Activated CD4-positive, alpha-beta T cell treated with anti-CD3 and anti-CD28 coated beads for 36 hours (primary cell): ENCODE measurements at places on chromosomes 13 and 19.

DNA sequence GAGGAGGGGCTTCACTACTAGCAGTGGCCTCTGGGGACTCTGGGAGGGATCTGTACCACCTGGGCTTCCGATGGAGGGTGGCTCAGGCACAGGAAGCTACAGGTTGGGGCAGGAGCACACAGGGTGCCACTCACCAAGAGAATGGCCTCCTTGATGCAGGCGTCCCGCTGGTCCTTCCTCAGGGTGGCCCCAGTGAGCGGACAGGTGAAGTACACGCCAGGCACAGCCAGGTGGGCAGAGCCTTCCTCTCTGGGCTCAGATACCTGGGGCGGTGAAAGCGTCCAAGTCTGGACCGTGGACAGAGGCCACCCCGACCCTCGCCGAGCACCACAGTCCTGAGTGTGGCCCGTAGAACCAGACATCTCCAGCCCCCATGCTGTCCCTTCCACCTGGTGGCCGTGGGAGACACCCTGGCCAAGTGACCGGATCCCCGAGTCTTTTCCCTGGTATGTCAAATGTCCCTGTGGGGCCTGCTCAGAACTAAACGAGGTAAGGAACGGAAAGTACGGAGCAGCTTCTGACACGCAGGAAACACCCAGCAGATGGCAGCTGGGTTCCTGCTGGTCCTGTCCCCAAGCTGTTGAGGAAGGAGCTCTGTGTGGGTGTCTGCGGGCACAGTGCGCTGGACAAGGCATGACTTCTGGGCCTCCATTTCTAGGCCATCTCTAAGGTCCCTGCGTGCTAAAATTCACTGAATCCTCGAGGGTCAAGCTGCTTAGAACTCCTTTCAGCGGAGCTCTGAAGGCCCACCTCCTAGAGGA, 5.2 kb downstream of the UBXN6 start:
- peaks cover 15% of the 10 kb centered on the region for H3K4me1 ChIP-seq
- no peak for DNase-seq
- H3K4me3 ChIP-seq: no peak overlapping the region
- peaks cover 20% of the 10 kb centered on the region for H3K36me3 ChIP-seq
- no peak overlapping the region for H3K27ac ChIP-seq

- DNase-seq: peak; percentile 41
- peaks cover 7% of the 10 kb centered on the region for H3K27me3 ChIP-seq
- no peaks in the 10 kb centered on the region for H3K36me3 ChIP-seq
- H3K4me1 ChIP-seq: peaks cover 30% of the 10 kb centered on the region
- peak overlapping the region; percentile 4 for H3K4me3 ChIP-seq
These were observed 884 bp upstream of the CBY2 start for GRCh38 chr13:45700971-45701900.

DNA sequence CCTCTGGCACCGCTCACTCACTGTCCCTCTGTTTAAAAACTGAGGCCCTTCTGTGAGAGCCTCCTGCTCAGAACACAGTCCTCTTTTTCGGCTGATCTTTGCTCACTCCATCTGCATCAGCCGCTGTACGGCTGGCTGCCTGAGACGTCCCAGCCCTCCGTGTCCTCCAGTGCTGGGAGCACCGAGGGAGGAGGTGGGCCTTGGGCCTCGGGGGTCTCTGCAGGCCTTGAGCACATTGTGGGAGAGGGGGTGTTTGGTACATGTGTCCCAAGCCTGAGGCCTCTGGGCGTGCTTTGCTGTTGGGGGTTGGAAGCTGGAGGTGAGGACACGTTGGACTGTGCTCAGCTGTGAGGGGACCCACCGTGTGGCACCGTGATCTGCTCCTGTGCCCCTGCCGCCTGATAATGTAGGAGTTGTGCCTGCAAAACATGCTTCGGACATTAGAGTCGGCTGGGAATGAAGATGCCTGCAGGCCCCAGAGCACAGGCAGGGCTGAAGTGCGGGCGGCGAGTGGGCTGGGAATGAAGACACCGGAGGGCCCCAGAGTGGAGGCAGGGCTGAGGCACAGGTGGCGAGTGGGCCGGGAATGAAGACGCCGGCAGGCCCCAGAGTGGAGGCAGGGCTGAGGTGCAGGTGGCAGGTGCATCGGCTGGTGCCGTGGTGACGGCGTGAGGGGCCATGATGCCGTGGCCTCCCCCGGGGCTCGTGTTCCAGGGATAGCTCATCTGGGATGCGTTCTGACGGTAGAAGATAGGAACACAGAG, 30.6 kb downstream of the MCF2L start:
- DNase-seq: no peak
- peaks cover 7% of the 10 kb centered on the region for H3K4me1 ChIP-seq
- H3K4me3 ChIP-seq: no peak overlapping the region
- no peaks in the 10 kb centered on the region for H3K27me3 ChIP-seq

- peaks cover 1% of the 10 kb centered on the region for H3K4me1 ChIP-seq
- no peak for DNase-seq
- no peak overlapping the region for H3K4me3 ChIP-seq
- H3K27me3 ChIP-seq: no peaks in the 10 kb centered on the region
These were observed 6.0 kb upstream of the ZNF765 start for GRCh38 chr19:53388904-53389303.

GRCh38 chr19:49468746-49469447, 5.1 kb upstream of the FLT3LG start:
- H3K36me3 ChIP-seq: peaks cover 7% of the 10 kb centered on the region
- H3K27me3 ChIP-seq: no peaks in the 10 kb centered on the region
- H3K27ac ChIP-seq: peak overlapping the region; percentile 98
- H3K4me1 ChIP-seq: peaks cover 49% of the 10 kb centered on the region
- DNase-seq: peak; percentile 88

- H3K36me3 ChIP-seq: peaks cover 37% of the 10 kb centered on the region
- no peaks in the 10 kb centered on the region for H3K27me3 ChIP-seq
- H3K27ac ChIP-seq: peak overlapping the region; percentile 63
- H3K4me3 ChIP-seq: no peak overlapping the region
- DNase-seq: no peak
These were observed 32.8 kb downstream of the TMED1 start for GRCh38 chr19:10803252-10803651.

GRCh38 chr19:3302755-3303154, 63.6 kb upstream of the NFIC start:
- peaks cover 4% of the 10 kb centered on the region for H3K27me3 ChIP-seq
- DNase-seq: peak; percentile 44
- H3K27ac ChIP-seq: no peak overlapping the region
- no peak overlapping the region for H3K4me3 ChIP-seq
- H3K36me3 ChIP-seq: no peaks in the 10 kb centered on the region
- H3K4me1 ChIP-seq: no peaks in the 10 kb centered on the region

GRCh38 chr19:2478278-2478755, 2.4 kb downstream of the GADD45B start:
- peak; percentile 81 for DNase-seq
- peaks cover 22% of the 10 kb centered on the region for H3K4me1 ChIP-seq
- H3K4me3 ChIP-seq: peak overlapping the region; percentile 94
- peaks cover 27% of the 10 kb centered on the region for H3K36me3 ChIP-seq
- H3K27ac ChIP-seq: peak overlapping the region; percentile 72

GRCh38 chr13:69704311-69704710, 403.3 kb upstream of the ATXN8OS start:
- H3K27me3 ChIP-seq: no peaks in the 10 kb centered on the region
- H3K4me3 ChIP-seq: no peak overlapping the region
- H3K27ac ChIP-seq: no peak overlapping the region
- H3K4me1 ChIP-seq: no peaks in the 10 kb centered on the region
- no peak for DNase-seq
- H3K36me3 ChIP-seq: no peaks in the 10 kb centered on the region

DNA sequence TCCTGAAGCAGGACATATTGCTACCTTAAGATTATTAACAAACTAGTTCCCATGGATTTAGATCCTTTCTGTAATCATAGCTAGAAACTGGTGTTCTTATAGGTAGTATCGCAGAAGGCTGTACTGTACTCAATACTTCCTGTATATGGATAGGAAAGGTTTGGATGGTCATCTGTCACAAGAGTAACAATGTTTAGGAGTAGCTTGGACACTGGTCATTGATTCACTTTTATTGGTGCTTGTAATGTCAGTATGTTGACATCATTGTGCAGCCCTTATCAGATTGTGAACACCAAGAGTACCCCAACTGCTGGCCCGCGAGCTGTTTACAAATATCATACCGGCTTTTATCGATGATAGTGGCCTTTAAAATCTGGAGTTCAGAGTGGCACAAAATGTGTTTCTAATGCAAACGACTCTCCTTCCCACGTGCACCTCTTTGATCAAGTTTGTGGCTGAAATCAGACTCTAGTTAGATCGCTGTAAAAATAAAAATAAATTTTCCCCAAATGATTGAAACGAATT, 605 bp upstream of the CDK8 start:
- H3K36me3 ChIP-seq: no peaks in the 10 kb centered on the region
- no peaks in the 10 kb centered on the region for H3K27me3 ChIP-seq
- H3K4me1 ChIP-seq: peaks cover 38% of the 10 kb centered on the region
- peak overlapping the region; percentile 82 for H3K4me3 ChIP-seq
- peak overlapping the region; percentile 84 for H3K27ac ChIP-seq

DNA sequence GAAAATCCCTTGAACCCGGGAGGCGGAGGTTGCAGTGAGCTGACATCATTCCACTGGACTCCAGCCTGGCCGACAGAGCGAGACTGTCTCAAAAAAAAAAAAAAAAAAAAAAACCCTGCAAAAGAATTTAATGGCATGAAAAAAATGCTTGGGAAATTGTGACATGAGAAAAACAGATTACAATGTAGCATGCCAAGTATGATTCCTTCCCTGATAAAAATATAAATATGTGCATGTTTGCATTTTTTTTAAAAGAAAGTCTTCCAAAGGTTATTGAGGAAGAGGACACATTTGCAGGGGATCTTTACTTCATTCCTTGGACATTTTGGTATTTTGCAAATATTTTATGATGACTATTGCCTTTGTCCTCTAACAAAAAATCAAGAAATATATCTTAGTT, 14.5 kb upstream of the ZBTB32 start:
- no peaks in the 10 kb centered on the region for H3K27me3 ChIP-seq
- no peak for DNase-seq
- H3K4me3 ChIP-seq: no peak overlapping the region

GRCh38 chr13:59750860-59751259, 412.9 kb downstream of the DIAPH3 start:
- no peaks in the 10 kb centered on the region for H3K36me3 ChIP-seq
- H3K27ac ChIP-seq: no peak overlapping the region
- DNase-seq: no peak

- DNase-seq: no peak
- H3K27me3 ChIP-seq: peaks cover 12% of the 10 kb centered on the region
- peaks cover 13% of the 10 kb centered on the region for H3K36me3 ChIP-seq
- peaks cover 82% of the 10 kb centered on the region for H3K4me1 ChIP-seq
- H3K27ac ChIP-seq: no peak overlapping the region
These were observed 36.6 kb downstream of the KLF2 start for GRCh38 chr19:16361254-16361653.

DNA sequence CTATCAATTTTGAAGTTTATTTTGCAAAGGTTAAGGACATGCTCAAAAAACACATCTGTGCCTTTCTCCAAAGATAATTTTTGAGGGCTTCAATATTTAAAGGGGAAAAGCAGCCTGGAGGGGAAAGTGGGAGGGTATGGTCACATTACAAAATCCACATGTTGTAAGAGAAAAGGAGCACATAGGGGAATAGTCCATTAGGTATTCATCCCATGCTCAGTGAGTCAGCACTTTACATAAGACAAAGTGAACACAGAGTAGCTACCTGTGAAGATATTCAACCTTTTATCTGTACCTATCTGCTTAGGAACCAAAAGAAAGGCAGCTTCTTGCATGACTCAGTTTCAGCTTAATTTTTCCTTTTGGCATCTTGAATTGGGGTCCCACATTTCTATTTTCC, 932.0 kb downstream of the SLITRK6 start:
- H3K36me3 ChIP-seq: no peaks in the 10 kb centered on the region
- H3K27ac ChIP-seq: no peak overlapping the region
- no peak for DNase-seq
- no peak overlapping the region for H3K4me3 ChIP-seq
- no peaks in the 10 kb centered on the region for H3K4me1 ChIP-seq

DNA sequence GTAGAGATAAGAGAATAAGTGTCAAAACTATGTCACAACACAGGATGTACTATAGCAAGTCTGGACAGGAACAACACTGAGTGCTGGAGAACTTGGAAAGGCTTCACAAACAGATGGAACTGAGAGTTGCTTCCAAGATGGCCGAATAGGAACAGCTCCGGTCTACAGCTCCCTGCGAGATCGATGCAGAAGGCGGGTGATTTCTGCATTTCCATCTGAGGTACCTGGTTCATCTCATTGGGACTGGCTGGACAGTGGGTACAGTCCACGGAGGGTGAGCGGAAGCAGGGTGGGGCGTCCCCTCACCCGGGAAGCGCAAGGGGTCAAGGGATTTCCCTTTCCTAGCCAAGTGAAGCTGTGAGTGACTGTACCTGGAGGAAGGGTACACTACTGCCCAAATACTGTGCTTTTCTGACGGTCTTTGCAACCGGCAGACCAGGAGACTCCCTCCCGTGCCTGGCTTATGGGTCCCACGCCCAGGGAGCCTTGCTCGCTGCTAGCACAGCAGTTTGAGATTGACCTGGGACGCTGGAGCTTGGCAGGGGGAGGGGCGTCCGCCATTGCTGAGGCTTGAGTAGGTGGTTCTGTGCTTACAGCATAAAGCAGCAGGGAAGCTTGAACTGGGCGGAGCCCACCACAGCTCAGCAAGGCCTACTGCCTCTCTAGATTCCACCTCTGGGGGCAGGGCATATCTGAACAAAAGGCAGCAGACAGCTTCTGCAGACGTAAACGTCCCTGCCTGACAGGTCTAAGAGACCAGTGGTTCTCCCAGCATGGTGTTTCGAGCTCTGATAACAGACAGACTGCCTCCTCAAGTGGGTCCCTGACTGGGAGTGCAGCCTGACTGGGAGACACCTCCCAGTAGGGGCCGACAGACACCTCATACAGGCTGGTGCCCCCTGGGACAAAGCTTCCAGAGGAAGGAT, 46.0 kb downstream of the USP12 start:
- H3K4me3 ChIP-seq: no peak overlapping the region
- H3K27ac ChIP-seq: no peak overlapping the region
- no peak for DNase-seq
- H3K27me3 ChIP-seq: no peaks in the 10 kb centered on the region
- peaks cover 70% of the 10 kb centered on the region for H3K36me3 ChIP-seq

GRCh38 chr13:102856557-102856956, 10.7 kb downstream of the ERCC5 start:
- no peak overlapping the region for H3K4me3 ChIP-seq
- no peak for DNase-seq
- H3K27ac ChIP-seq: no peak overlapping the region
- H3K27me3 ChIP-seq: no peaks in the 10 kb centered on the region
- peaks cover 43% of the 10 kb centered on the region for H3K36me3 ChIP-seq
- peaks cover 26% of the 10 kb centered on the region for H3K4me1 ChIP-seq

DNA sequence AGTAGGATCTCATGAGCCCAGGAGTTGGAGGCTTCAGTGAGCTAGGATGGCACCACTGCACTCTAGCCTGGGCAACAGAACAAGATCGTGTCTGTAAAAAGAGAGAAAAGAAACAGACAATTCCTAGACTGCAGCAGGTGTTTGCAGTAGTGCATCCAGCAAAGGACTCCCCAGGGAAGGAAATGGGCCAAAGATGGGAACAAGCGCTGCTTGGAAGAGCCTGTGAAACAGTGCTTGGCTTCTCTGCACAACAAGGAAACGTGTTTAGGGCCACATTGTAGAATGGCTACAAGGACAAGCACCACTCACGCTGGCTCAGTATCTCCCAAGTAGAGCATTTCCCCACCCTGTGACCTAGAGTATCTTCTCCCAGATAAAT, 35.5 kb upstream of the LDLR start:
- no peak for DNase-seq
- peaks cover 23% of the 10 kb centered on the region for H3K4me1 ChIP-seq
- H3K4me3 ChIP-seq: no peak overlapping the region
- no peaks in the 10 kb centered on the region for H3K27me3 ChIP-seq

- H3K4me1 ChIP-seq: peaks cover 45% of the 10 kb centered on the region
- DNase-seq: no peak
- H3K4me3 ChIP-seq: no peak overlapping the region
- peaks cover 2% of the 10 kb centered on the region for H3K36me3 ChIP-seq
These were observed 36.1 kb downstream of the WDFY2 start for GRCh38 chr13:51620165-51620983.
